Heart left ventricle (tissue), 16 donors: ENCODE measurements at places on chromosomes 6 and 20.

DNA sequence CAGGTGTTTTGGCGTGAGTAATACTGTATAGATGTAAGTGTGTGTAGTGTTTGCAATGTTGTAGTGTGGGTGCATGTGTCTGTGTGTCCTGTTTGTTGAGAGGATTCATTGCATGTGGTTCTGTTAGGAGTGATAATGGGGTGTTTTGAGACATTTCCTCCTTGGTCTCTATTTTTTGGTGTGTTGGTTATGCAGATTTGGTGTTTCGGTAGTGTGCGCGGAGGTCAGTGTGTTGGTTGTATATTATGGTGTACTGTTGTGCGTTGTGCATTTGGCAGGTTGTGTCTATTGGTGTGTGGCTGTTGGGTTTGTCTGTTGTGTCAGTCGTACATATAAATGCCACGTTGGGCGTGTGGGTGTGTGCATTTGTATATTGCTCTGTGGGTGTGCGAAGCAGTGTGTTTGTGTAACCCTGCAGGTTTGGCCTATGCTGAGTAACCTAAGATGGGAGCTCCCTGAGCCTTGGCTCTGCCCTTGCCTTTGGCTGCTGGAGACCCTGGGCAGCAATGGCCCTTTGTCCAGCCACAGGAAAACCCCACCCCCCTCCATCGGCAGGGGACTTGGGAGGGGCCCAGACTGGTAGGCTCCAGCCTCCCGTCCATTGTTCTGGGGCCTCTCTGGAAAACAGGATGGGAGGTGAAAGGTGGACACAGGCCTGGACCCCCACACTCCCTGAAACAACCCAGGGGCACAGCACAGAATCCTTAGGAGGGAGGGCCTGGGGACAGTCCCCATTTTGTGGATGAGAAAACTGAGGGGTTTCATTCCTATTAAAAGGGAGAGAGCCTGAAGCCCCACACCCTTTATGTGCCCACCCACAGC lies 10.3 kb upstream of the ID1 start:
- DNase-seq: peak; percentile 72

GRCh38 chr20:32674362-32674789 lies 635 bp upstream of the C20orf203 start:
- DNase-seq: no peak

- DNase-seq: no peak
Observed at GRCh38 chr20:22459754-22460153, 124.6 kb downstream of the FOXA2 start.

GRCh38 chr20:19012676-19013075 lies 199.1 kb downstream of the SCP2D1 start:
- no peak for DNase-seq

DNA sequence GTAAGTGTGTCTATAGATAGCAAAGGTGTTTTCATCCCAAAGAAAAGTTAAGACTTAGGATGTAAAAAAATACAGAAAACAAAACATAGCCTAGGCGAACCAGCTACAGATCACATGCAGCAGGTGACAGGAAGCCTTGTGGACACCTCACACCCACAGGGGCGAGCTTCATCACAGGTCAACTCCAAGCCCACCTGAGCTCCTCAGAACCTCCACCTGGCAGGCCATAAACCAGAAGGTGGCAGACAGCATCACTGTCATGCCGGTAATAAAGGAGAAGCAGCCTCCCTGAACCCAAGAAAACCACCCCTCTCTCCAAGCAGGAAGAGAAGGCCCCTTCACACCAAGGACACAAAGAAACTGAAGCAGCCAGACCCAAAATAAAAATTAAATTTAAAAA lies 1.0 kb downstream of the RALGAPA2 start:
- no peak for DNase-seq

- DNase-seq: no peak
Observed at GRCh38 chr6:84466511-84466910, 239.1 kb upstream of the CEP162 start.

GRCh38 chr6:133360194-133360593 lies 119.0 kb downstream of the EYA4 start:
- DNase-seq: no peak

- DNase-seq: no peak
Observed at GRCh38 chr6:14283600-14284235, 166.1 kb downstream of the CD83 start.

DNA sequence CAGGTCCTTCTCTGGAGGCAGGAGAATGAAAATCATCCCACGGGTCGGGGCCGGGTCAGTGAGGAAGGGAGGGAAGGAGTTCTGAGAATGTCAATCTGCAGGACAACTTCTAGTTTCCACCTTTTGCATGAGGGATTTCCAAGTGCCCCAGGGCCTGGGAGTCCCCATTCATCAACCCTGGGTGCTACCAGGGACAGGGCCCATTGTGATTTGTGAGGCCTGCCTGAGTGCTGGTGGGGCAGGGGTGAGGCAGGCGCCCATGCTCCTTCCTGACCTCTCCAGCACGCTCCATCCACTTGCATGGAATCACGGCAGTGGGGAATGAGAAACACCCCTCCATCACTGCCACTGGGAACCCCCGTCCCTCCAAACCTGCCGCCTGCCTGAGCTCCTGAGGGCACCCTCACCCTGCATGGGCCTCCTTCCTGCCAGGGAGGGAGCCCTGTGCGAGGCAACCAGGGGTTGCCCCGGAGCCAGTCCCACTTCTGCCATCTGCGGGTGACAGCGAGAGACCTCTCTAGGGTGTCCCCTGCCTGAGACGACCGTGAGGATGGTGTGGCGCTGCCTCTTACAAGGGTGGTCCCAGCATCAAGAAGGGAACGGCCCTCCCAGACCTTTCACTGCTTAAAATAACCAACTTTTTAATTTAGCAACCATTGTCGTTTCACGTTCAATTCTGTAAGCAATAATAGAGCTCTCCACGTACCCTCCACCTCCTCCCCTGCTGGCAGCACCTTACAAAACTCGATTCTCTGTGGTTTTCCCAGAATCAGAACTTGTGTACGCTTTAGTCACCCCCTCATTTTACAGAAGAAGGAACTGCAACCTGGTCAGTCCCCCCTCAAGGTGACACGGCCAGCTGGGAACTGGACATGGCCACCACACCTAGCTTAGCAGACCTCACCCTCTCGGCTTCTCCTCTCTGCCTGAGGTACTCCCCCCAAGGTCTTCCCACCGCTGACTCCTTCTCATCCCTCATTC lies 28.6 kb downstream of the PMEPA1 start:
- no peak for DNase-seq

DNA sequence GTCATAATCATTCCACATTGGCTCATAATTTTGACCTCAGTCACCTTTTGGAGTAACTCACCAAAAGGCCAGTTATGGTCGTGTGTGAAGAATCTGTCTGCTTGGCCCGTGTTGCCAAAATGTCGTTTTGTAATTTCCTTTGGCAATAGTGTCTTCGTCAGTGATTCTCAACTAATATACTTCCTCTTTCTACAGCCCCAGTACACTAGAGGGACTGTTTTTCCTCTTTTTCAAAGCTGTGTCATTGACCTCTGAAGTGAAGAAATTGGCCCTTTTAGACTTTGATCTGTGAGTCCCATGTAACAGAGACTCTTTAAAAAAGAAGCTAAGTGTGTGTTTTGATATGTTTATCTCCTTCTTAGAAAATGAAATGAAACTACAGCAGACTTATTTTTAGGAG lies 5.2 kb downstream of the FOXO3 start:
- DNase-seq: peak; percentile 69

- no peak for DNase-seq
Observed at GRCh38 chr20:17445543-17445942, 85.6 kb downstream of the BFSP1 start.

- no peak for DNase-seq
Observed at GRCh38 chr6:149231778-149232177, 85.7 kb upstream of the TAB2 start.

- DNase-seq: no peak
Observed at GRCh38 chr6:151690303-151690702, 117.2 kb upstream of the ESR1 start.

- no peak for DNase-seq
Observed at GRCh38 chr6:122838060-122838780, 49.2 kb downstream of the SMPDL3A start.

DNA sequence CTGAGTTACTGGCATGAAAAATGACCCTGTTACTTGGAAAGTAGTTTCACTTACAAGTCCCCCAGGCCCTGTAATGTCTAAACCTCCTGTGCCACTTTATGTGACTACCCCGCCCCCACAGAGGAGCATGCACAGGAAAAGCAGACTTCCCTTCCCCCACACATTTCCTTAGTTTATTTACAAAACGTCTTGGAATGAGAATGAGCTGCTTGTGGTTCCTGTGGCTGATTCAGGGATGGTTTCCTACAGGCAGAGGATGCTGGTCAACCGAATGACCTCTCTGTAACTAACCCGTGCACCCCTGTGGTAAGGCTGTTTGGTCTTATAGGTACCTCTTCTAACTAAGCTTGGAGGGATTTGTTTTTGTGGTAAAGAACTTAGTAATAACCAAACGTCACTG lies 28.5 kb downstream of the RSPO3 start:
- DNase-seq: no peak

- DNase-seq: no peak
Observed at GRCh38 chr6:128491610-128492206, 28.7 kb downstream of the PTPRK start.

DNA sequence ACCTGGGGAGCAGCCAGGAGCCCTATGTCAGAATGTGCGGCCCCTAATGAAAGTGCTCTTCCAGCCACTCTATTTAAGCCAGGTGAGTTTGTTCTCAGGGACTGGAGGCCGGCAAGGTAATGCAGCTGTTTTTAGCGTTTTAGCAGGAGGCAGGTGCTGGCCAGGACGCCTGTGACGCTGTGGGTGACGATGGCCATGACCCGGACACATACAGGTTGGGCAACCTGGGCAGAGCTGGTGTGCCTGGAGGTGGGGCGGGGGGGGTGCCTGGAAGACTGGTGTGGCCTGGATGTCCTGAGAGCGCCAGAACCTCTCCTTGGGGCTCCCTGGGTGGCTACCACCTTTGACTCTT lies 51.7 kb downstream of the RBM38 start:
- no peak for DNase-seq

GRCh38 chr20:57443349-57444265 lies 52.4 kb downstream of the RBM38 start:
- DNase-seq: no peak

DNA sequence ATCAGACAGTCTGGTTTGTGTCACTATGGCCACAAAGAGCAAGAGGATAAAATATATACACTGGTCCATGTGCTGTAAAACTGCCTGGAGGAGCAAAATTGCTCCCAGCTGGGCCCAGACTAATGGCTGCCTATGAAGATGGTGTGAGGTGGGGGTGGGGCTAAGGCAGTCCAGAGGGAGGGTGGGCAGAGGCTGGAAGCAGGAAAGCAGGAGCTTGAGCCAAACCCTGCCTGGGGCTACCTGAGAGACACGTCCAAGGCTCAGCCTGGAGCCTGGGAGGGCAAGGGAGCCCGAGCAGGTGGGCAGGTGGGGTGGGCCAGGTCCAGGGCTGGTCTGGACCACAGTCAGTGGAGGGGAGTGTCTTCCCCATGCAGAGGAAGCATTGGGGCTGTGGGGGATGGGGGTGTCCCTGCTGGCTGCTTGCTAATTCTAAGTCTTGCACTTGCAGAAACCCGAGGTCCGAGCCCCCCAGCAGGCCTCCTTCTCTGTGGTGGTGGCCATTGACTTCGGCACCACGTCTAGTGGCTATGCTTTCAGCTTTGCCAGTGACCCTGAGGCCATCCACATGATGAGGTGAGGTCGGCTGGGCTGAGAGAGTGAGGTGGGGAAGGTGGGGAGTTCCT lies 9.5 kb downstream of the HSPA12B start:
- DNase-seq: no peak
